ENCODE measurements at places on chromosomes 4 and X.

DNA sequence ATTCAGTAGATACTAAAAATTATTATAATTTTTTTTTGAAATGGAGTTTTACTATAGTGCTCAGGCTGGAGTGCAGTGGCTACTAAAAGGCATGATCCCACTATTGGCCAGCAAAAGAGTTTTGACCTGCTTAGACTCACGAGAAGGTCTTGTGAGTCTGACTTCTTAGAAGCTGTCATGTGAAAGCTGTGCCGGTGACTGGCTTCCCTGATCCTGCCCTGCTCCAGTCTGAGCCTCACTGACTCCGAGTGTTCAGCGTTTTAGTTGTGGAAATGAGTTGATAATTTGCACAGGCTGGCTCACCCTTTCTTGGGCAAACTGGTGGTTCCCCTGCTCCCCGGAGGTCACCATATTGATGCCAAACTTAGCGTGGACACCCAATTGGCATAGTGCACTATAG lies 16.4 kb upstream of the CXCL8 start:
- DNase-seq, result no peak

DNA sequence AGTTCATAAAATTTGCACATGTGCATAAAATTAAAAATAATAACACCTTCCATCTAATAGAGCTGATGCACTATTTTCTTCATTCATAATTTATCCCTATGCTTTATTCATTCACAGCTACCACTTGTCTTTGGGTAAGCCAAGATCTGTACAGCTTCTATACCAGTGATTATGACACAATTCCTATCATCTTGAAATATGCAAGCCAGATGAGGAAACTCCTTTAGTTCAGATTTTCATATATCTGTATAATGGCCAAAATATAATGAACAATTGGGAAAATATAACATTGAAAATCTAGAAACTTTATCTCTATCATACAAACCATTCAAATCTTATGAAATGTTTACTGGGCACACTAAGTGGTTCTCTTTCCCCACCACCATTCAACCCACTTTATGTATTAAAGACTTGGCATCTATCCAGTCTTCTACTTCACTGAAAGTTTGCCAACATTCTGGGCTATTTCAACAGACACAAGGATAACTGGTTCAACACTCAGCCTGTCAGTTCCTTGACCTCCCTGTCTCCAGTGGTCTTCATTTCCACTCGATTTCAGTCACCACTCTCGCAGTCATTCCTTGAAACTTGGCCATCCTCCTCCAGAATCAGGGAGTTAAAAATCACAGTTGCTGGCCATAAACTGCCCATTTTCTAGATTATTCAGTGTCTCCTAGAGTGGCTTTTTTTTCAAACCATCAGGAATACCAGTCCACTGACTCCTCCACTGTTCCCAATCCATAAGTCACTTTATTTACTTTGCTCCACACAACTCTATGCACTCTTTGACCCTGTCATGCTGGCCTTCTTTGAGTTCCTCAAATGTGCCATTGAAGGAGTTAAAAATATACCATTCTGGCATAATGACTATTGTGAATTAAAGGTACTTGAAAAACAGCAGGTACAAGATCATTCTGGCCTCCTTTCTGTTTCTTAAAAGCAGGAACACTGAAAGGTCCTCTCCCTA lies 85.5 kb downstream of the CAMK2D start:
- no peak for DNase-seq

DNA sequence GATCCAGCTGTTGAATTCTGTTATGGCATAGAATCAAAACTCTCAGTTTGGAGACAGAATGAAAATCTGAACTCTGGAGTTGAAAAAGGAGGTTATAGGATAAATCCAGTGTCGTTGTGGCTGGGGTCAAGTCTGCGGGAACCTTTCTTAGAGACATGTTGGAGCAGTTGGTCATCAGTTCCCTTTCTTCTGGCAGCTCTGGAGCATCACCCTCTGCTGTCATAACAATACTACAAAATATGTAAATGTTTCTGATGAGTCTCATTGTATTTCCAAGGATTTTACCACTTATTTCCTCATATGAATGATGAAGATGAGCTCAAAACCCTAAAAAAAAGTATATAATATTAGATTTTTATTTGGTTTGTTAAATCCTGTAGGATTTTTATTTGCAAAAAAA lies 7.5 kb downstream of the TLR10 start:
- DNase-seq, result no peak

- DNase-seq, result no peak
Observed at GRCh38 chr4:118712872-118713271, 27.7 kb downstream of the METTL14 start.

DNA sequence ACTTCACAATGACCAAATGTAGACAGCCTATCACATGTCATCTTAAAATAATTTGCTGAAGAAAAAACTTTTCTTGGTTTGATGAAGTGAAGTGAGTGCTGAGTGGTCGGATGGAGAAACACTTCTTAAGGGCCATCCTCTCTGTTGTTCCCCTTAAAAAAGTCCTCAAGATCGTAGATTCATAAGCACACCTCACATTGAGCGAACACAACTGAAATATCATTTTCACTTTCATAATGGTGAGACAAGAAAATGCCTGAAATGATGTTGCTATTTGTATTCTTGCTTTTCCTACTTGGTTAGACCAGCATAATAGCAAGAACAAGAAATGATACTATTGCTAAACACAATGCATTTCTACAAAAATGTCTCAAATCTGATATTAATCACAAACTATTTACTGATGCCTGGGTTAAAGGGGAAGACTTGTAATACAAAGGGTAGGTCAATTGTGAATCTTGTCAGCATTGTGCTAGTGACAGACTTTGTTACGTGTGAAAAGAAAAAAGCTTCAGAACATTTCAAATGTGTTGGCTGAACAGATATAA lies 305.6 kb upstream of the NR3C2 start:
- no peak for DNase-seq

DNA sequence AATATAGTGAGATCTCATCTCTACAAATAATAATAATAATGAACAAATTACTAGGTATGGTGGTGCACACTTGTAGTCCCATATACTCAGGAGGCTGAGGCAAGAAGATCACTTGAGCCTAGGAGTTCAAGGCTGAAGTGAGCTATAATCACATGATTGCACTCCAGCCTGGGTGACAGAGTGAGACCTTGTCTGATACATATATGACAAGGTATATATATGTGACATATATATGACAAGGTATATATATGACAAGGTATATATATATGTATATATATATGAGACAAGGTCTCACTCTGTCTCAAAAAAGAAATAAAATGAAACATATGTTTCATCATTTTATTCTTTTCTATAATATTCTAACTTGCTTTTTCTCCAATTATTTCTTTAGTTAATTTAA lies 278.1 kb upstream of the TET2 start:
- no peak for DNase-seq

- DNase-seq, result no peak
Observed at GRCh38 chr4:109451544-109452273, 18.1 kb downstream of the SEC24B start.

GRCh38 chr4:124958847-124959246 lies 246.3 kb upstream of the ANKRD50 start:
- DNase-seq, result no peak

GRCh38 chrX:112947981-112948615 lies 107.5 kb upstream of the AMOT start:
- no peak for DNase-seq

- no peak for DNase-seq
Observed at GRCh38 chr4:110787707-110788106, 164.8 kb upstream of the PITX2 start.

DNA sequence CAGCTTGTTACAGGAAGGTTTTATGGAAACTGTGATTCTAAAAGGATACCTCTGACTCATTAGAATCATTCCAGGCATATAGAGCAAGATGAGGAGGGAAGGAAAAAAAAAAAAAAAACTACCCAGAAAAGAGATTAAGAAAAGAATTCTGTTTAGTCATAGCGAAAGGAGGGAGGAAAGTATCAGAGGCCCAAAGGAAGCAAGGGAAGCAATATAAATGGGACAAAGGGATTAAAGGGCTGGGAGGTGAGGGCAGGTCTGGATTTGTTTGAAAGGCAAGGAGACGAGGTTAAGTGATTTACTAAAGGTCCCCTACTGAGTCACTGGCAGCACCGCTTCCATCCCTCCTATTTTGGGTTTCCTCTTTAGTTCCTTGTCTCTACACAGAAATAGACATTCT lies 88.6 kb upstream of the IL1RAPL1 start:
- no peak for DNase-seq

- DNase-seq, result no peak
Observed at GRCh38 chr4:150289198-150289597, 211.0 kb downstream of the DCLK2 start.

- no peak for DNase-seq
Observed at GRCh38 chrX:41377624-41378023, 43.7 kb downstream of the DDX3X start.

- no peak for DNase-seq
Observed at GRCh38 chr4:132328761-132329160, 820.3 kb upstream of the PCDH10 start.

DNA sequence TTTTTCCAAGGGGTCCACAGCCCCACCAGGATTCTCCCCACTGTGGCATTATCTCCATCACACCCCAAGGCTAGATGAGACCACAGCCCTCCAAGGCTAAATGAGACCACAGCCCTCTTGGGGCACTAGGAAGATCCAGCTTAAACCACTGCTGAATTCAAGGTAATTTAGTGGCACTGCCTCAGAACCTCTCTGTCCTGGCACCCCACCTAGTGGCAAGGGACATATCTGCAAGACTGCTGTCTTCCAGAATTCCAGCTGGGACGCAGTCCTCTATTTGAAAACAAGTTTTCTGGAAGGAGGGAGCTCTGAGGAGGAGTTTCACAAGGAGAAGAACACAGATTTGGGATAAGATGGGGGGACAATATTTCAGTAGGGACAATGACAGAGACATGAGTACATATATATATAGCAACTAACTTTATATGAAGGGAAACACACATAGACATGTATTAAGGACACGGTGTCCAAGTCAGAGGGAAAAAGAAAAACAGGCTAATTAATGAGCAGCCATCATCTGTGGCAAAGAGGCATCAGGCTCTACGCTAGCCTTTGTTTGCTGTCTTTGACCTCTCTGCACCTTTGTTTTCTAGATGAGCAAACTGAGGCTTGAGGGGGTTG lies 9.3 kb downstream of the CETN2 start:
- no peak for DNase-seq

DNA sequence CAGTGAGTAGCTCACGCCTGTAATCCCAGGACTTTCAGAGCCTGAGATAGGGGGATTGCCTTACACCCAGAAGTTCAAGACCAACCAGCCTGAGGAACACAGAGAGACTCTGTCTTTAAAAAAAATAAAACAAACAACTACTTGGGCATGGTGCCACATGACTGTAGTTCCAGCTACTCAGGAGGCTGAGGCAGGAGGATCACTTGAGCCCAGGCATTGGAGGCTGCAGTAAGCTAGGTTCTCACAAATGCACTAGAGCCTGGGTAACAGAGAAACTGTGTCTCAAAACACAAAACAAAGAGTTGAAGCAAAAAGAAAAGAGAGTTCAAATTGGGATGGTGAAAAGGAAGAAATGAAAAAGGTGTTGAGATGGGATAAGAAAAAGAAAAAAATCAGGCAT lies 10.8 kb downstream of the CAMK2D start:
- no peak for DNase-seq

- no peak for DNase-seq
Observed at GRCh38 chrX:7614616-7615015, 228.4 kb upstream of the VCX start.

DNA sequence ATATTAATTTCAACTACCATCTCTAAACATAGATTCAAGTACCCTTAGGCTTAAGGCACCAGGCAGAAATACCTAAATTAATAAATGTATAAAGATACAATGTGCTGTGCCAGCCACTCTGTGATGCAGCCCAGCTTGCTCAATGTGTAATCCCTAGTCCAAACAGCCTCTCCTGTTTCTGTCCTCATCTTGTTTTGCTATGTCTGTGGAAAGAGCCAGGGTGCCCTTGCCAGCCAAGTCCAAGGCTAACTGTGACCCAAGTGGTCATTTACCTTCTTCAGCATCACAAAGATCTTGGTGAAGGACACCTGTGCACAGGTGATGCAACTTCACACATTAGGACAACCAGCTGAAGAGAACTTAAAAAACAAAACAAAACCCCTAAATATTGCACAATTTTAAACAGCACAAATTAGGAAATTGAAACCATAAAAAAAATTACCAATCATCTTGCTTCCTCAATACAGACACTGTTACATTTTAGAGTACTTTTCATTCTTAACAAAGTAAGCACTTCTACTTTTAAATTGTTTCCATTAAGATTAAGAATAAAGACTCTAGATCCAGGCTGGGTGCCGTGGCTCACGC lies 89.6 kb downstream of the C4orf51 start:
- no peak for DNase-seq

- DNase-seq, result no peak
Observed at GRCh38 chrX:65528705-65529340, 5.8 kb downstream of the LAS1L start.

DNA sequence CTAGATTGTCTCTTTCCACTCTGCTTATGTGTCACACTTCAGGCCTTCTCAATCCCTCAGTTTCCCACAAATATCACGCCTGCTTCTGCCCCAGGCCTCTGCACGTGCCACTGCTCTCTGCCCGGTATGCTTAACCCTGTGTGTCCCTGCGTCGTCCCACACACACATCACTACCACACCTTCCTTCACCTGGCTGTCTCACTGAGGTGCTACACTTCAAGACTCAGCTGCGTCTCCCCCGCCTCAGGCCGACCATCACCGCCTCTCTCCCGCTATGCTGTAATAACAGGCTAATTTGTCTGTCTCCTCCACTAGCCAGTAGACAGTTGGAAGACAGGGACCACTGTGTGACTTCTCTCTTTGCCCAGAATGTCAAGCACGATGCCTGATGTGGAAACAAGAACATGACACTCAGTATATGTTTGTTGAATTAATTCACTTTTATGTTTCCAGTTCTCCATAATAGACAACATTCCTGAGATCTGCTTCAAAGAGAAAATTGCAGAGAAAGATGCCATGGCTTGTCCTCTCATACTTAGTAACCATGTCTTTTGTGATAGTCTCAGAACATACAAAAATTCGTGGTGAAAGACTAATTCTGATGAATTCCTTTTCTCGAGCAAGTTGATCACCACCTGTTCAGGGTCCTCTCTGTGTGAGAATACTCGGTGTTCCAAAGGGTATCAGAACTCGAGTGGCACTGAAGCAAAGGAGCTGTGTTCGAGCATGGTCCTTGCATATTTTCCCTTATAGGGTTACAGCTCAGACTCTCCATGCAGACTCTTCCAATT lies 54.2 kb downstream of the AFAP1 start:
- DNase-seq, result no peak

GRCh38 chr4:75248770-75249407 lies 265.3 kb downstream of the RCHY1 start:
- no peak for DNase-seq

- peak; percentile 8 for DNase-seq
Observed at GRCh38 chr4:99405433-99406115, 29.6 kb downstream of the ADH7 start.

Data from GOT3 (cell line).